Natural killer cell (primary cell): ENCODE measurements at places on chromosomes 7 and 10.

DNA sequence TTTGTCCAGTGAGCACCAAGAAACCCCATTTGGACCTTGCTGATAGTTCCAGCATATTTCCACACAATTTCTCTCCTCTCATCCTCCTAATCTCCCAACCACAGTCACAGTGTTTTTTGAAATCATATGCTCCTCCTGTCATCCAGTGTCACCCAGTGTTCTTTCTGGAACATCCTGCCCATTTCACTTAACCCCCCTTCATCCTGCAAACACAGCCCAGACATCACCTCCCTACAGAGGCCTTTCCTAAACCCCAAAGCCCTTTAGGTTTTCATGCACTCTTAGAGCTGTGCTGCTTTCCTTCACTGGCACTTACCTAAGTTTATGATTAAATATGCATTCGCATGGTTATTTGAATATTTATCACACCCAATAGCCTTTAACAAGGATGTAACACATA is 1158.0 kb upstream of the C7orf33 start:
- no peaks in the 10 kb centered on the region for H3K27me3 ChIP-seq
- H3K27ac ChIP-seq: no peak overlapping the region
- H3K4me3 ChIP-seq: no peak overlapping the region
- no peaks in the 10 kb centered on the region for H3K4me1 ChIP-seq
- no peak for DNase-seq
- no peaks in the 10 kb centered on the region for H3K36me3 ChIP-seq

DNA sequence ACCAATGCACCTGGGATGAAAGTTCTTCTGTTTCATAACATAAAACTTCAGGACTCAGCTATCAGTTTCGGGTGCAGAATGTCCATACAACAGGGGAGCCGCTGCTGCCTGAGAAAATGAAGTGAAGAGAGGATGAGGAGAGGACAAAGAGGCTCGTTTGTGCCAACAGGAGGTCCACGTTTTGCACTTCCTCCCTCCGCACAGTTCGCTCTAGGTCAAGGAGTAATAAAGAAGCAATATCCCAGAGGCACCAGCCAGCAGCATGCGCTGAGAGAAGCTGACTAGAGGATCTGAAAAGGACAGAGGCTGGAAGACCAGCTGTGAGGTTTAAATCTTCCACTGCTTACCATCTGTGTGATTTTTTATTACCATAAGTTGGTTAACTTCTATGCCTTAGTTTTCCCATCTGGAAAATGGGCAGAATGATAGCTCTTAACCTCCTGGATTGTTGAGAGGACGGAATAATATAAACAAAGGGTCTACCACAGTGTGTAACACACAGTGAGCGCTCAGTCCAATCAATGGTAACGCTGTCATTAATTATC is 709 bp downstream of the GPAM start:
- H3K27me3 ChIP-seq: no peaks in the 10 kb centered on the region
- peak overlapping the region; percentile 98 for H3K4me3 ChIP-seq
- peaks cover 16% of the 10 kb centered on the region for H3K36me3 ChIP-seq
- peak; percentile 8 for DNase-seq

DNA sequence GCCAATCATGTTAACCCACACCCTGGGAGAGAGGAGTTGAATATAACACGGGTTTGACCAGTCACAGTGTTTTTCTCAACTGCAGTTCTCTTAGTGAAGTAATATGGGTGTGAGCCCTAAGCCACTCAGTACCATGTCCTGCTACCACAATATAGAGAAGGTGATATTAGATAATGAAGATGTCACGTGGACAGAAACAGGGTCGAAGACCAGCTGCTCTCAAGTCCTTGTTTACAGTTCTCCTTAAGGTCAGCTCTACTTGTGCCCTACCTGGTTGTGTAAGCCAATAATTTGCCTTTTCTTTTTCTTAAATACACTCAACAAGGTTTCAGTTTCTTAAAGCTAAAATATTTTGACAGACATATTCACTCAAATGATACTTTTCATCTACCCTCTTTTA is 128.3 kb upstream of the POT1 start:
- no peaks in the 10 kb centered on the region for H3K27me3 ChIP-seq
- H3K27ac ChIP-seq: no peak overlapping the region
- no peak for DNase-seq
- H3K4me3 ChIP-seq: no peak overlapping the region

DNA sequence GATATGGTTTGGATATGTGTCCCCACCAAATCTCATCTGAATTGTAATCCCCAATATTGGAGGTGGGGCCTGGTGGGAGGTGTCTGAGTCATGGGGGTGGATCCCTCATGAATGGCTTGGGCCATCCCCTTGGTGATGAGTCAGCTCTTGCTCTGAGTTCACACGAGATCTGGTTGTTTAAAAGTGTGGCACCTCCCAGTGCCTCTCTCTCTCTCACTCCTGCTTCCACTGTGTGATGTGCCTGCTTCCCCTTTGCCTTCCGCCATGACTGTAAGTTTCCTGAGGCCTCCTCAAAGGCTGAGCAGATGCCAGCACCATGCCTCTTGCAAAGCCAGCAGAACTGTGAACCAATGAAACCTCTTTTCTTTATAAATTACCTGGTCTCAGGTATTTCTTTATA is 4.8 kb upstream of the GCK start:
- H3K27me3 ChIP-seq: peaks cover 3% of the 10 kb centered on the region
- H3K36me3 ChIP-seq: no peaks in the 10 kb centered on the region
- H3K27ac ChIP-seq: no peak overlapping the region
- H3K4me1 ChIP-seq: no peaks in the 10 kb centered on the region
- DNase-seq: no peak

DNA sequence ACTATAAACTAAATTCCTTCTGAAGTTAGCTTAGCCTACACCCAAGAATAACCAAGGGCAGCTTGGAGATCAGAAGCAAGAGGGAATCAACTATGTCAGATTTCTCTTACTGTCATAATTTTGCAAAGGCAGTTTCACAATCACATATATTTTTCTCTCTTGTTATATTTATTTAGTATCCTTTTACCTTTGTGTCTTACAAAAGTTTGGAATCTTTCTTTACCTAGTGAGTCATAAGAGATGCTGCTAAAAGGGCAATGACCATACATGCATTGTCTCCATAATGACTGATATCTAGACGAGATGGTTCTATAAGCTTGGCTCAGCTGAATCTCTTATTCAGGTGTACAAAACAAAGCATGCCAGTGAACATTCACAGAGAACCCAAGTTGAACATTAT is 61.1 kb downstream of the PPP1R17 start:
- DNase-seq: no peak
- H3K4me1 ChIP-seq: no peaks in the 10 kb centered on the region
- no peak overlapping the region for H3K27ac ChIP-seq
- H3K27me3 ChIP-seq: no peaks in the 10 kb centered on the region
- H3K36me3 ChIP-seq: no peaks in the 10 kb centered on the region

DNA sequence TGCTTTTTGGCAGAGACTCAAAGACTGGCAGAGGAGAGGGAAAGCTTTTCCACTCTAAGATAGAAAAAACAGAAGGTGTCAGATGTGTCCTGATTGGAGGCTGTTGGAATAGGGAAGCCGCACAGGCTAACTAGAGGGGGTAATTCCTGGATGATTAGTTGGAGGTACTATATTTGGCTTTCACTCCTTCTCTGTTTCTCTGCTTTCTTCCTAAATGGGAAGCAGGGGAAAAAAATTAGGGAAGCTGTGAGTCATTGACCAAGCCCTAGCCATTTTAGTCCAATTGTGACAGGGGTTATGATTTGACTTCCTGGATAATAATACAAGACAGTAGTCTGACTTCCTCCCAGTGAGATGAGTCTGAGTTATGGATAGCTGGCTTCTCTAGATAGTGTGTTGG is 475.2 kb upstream of the CELF2 start:
- H3K36me3 ChIP-seq: no peaks in the 10 kb centered on the region
- H3K4me3 ChIP-seq: no peak overlapping the region
- H3K27ac ChIP-seq: no peak overlapping the region
- no peaks in the 10 kb centered on the region for H3K27me3 ChIP-seq
- H3K4me1 ChIP-seq: no peaks in the 10 kb centered on the region

DNA sequence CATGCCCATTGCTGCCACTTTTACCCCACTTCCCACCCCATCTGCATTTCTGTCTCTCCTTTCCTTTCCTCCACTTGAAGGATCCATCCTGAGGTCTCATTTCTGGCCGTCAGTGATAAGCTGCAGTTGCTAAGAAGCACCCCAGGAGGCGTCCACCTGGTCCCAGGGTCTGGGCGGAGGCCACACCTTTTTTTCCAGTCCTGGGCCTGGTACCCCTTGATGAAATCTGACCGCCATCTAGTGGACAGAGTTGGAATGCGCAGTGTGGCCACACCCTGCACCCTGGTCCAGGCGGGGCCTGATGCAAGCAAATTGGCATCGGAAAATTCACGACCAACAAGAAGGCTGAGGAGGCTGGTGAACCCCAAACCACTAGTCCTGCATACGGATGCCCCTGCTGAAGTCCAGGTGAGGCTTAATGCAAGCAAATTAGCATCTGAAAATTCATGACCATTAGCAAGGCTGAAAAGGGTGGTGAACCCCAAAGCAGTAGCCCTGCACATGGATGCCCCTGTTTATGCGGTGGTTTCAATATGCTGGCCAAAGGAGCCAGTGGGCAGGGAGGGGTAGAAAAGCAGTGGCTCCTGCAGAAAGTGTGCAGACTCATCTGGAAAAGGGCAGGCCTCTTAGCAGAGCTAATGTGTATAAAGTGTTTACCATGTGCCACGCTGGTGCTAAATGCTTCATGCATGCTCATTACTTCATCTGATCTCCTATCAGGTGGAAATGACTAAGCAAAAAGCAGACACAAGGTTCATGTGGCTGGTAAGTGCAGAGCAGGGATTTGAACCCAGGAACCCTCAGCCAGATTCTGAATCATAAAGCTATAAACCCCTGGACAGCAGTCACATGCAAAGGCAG is 43.2 kb downstream of the GPAM start:
- no peak overlapping the region for H3K27ac ChIP-seq
- DNase-seq: peak; percentile 34
- no peaks in the 10 kb centered on the region for H3K36me3 ChIP-seq
- H3K4me3 ChIP-seq: no peak overlapping the region
- no peaks in the 10 kb centered on the region for H3K27me3 ChIP-seq

DNA sequence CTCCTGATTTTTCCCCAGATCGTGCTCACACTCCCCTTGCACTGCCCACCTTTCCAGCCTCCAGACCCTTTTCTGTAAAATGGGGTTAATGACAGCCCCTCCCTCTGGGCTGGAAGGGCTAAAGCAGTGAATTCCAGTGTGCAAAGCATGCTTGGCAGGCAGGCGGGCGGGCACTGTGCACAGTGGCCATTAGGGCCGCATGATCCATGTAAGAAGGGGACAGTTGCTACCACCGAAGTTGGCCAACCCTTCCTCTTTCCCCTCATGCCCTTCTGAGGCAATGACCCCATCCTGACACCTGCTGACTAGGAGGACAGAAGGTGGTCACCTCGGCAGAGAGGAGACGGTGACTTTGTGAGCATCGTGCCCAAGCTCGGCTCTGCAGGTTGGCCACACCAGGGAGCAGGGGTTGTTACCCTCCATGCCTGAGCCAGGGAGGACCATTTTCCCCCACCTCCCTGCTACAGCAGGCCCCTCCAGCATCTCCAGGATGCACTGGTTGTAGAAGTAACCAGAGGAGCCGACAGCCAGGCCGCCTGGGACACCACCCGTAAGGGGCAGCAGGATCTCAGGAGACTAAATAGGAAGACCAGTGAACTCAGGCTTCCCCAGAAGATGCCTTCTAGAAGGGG is 166.4 kb downstream of the SLIT1 start:
- H3K4me1 ChIP-seq: peaks cover 11% of the 10 kb centered on the region
- H3K27ac ChIP-seq: no peak overlapping the region

GRCh38 chr10:34080485-34081346 is 734.4 kb downstream of the PARD3 start:
- no peaks in the 10 kb centered on the region for H3K27me3 ChIP-seq
- no peak overlapping the region for H3K27ac ChIP-seq
- no peaks in the 10 kb centered on the region for H3K36me3 ChIP-seq
- H3K4me3 ChIP-seq: no peak overlapping the region

- peak overlapping the region; percentile 22 for H3K4me3 ChIP-seq
- no peaks in the 10 kb centered on the region for H3K36me3 ChIP-seq
- peak overlapping the region; percentile 75 for H3K27ac ChIP-seq
- H3K4me1 ChIP-seq: peaks cover 56% of the 10 kb centered on the region
- peak; percentile 72 for DNase-seq
Observed at GRCh38 chr10:45420453-45421192, 46.6 kb downstream of the ALOX5 start.

GRCh38 chr10:29862923-29863614 is 196.3 kb downstream of the JCAD start:
- H3K36me3 ChIP-seq: no peaks in the 10 kb centered on the region
- DNase-seq: no peak
- H3K4me3 ChIP-seq: no peak overlapping the region
- no peak overlapping the region for H3K27ac ChIP-seq
- no peaks in the 10 kb centered on the region for H3K27me3 ChIP-seq

- no peak overlapping the region for H3K4me3 ChIP-seq
- no peaks in the 10 kb centered on the region for H3K36me3 ChIP-seq
- no peaks in the 10 kb centered on the region for H3K4me1 ChIP-seq
- H3K27ac ChIP-seq: no peak overlapping the region
- H3K27me3 ChIP-seq: no peaks in the 10 kb centered on the region
Observed at GRCh38 chr7:152406491-152406890, 29.3 kb downstream of the KMT2C start.

- H3K27me3 ChIP-seq: no peaks in the 10 kb centered on the region
- H3K4me1 ChIP-seq: no peaks in the 10 kb centered on the region
- DNase-seq: no peak
- H3K36me3 ChIP-seq: no peaks in the 10 kb centered on the region
Observed at GRCh38 chr10:28891058-28891713, 213.9 kb downstream of the BAMBI start.

- H3K36me3 ChIP-seq: no peaks in the 10 kb centered on the region
- H3K27ac ChIP-seq: no peak overlapping the region
- no peak for DNase-seq
- H3K27me3 ChIP-seq: peaks cover 3% of the 10 kb centered on the region
Observed at GRCh38 chr7:115561335-115562110, 469.0 kb downstream of the TFEC start.

- no peak overlapping the region for H3K27ac ChIP-seq
- no peaks in the 10 kb centered on the region for H3K36me3 ChIP-seq
- no peaks in the 10 kb centered on the region for H3K27me3 ChIP-seq
- DNase-seq: no peak
- no peak overlapping the region for H3K4me3 ChIP-seq
Observed at GRCh38 chr7:2012981-2013380, 219.8 kb downstream of the MAD1L1 start.

GRCh38 chr7:155466814-155467733 is 9.1 kb downstream of the EN2 start:
- peaks cover 79% of the 10 kb centered on the region for H3K27me3 ChIP-seq
- no peaks in the 10 kb centered on the region for H3K36me3 ChIP-seq
- DNase-seq: peak; percentile 45
- peaks cover 29% of the 10 kb centered on the region for H3K4me1 ChIP-seq
